Cardiac septum (tissue), 1 donor: ENCODE measurements at places on chromosomes 2 and 18.

DNA sequence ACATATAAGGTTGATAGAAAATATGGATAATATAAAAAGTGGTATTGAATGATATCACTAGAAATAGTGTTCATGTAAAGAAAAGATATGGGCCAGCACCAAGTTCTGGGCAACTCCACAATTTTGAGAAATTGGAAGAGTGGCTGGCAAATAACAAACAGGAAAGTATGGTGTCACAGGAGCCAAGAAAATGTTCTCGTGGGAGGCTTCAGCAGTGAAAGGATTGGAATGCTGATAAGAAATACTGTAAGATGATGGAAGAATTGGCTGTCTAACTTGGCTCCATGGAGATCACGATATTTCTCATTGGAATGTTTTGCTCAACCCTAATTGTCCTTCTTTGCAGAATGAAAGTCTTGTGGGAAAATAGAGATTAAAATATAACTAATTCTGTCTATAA lies 856.8 kb downstream of the DPP10 start:
- no peak for DNase-seq

DNA sequence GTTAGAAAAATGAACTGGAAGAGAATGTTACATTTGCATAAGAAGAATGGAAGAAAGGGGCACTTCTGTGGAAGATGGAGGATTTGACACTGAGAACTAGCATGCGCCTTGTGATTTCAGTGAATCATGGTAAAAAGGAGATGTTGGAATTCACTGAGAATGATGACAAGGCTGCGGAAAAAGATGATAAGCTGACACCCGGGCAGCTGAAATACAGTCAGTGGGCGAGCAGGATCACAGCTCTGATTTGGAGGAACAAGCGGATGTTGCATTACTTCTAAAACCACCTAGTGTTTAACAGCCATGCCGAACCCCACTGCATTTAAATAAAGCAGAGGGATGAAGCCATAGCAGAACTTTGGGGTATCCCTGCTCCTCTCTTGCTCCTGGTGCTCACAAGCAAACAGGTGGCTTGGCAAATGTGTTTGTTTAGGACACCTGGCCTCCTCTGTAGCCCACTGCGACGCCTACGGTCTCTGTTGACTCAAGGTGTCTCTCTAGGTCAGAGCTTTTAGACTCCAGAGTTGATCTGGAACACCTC lies 134.9 kb downstream of the NDUFA10 start:
- DNase-seq, result no peak

GRCh38 chr18:10232062-10232461 lies 222.4 kb upstream of the APCDD1 start:
- no peak for DNase-seq

GRCh38 chr2:52113338-52113737 lies 1081.4 kb upstream of the NRXN1 start:
- DNase-seq, result no peak

DNA sequence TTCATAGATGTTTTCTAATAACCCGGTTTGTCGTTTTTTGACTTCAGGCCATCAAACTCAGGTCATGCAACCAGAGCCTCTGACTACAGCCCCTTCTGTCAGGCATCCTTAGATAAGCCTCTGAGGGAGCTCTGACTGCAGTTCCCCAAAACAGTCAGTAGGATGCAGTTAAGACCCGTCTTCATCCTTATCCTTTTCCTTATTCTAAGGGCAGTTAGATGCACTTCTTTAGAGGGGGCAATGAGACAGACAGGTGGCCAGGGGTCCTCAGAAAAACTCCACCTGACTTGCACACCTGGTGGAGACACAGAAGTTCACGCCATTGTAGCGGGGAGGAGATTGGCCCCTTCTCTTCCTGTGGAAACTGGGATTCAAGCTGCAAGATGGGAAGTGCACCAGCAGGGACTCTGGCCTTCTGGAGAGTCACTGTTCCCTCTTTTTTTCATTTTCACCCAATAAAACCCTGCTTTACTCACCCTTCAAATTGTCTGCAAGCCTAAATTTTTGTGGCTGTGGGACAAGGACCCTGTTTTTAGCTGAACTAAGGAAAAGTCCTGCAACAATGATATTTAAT lies 104.8 kb upstream of the TFPI start:
- no peak for DNase-seq

- DNase-seq, result no peak
Measured at GRCh38 chr2:216546241-216546640, 47.6 kb downstream of the RPL37A start.
